Neuronal stem cell (in vitro differentiated cells): ENCODE measurements at places on chromosomes 12 and 14.
A peak's percentile ranks its signal among the peaks of the same experiment; 100 is the strongest.

- DNase-seq = peak; percentile 90
- no peak overlapping the region for H3K27ac ChIP-seq
- no peak overlapping the region for H3K4me3 ChIP-seq
- H3K36me3 ChIP-seq = no peaks in the 10 kb centered on the region
- H3K4me1 ChIP-seq = peaks cover 10% of the 10 kb centered on the region
These were observed 26.0 kb upstream of the SMUG1 start for GRCh38 chr12:54214553-54215406.

DNA sequence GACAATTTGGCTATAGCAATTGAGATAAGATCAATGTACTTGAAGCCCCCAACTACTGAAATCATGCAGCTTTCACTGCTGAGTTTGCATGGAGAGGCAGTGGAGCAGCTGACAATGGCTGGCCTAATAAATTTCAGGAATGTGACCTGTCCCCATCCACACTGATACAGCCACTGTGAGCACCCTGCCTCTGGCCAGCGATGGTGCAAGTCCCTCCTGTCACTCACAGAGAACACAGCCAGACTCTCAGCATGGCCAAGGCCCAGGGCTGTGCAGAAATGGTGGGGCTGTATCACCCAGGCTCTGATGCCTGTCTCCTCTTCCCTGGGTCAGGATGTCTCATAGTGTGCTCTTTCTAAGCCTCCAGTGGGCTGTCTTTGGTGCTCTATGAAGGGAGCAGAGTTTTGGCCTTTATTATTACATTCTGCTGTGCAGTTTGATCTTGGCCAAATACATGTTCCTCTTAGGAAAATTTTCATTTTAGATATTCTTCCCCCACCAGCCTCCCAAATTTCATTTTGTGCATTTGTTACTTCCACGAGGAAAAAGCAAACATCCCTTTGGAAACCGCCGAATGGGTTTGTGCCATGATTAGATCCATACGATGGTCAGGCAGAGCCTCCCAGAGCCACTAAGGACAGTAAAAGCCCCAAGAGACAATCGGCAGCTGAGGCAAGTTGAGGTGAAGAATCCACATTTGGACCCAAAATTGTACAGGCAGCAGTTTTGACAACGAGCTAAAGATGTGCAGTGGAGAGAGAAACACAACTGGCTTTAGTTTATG is 85.1 kb upstream of the WSCD2 start:
- H3K4me3 ChIP-seq = no peak overlapping the region
- no peak for DNase-seq
- H3K27me3 ChIP-seq = peaks cover 5% of the 10 kb centered on the region

- H3K4me1 ChIP-seq = no peaks in the 10 kb centered on the region
- DNase-seq = no peak
- H3K4me3 ChIP-seq = no peak overlapping the region
- H3K36me3 ChIP-seq = no peaks in the 10 kb centered on the region
These were observed 40.2 kb upstream of the APPL2 start for GRCh38 chr12:105275997-105276733.

- H3K27ac ChIP-seq = no peak overlapping the region
- H3K4me1 ChIP-seq = peaks cover 5% of the 10 kb centered on the region
- H3K4me3 ChIP-seq = no peak overlapping the region
- H3K36me3 ChIP-seq = no peaks in the 10 kb centered on the region
- peaks cover 68% of the 10 kb centered on the region for H3K27me3 ChIP-seq
These were observed 127.4 kb upstream of the PRMT8 start for GRCh38 chr12:3363608-3364007.

DNA sequence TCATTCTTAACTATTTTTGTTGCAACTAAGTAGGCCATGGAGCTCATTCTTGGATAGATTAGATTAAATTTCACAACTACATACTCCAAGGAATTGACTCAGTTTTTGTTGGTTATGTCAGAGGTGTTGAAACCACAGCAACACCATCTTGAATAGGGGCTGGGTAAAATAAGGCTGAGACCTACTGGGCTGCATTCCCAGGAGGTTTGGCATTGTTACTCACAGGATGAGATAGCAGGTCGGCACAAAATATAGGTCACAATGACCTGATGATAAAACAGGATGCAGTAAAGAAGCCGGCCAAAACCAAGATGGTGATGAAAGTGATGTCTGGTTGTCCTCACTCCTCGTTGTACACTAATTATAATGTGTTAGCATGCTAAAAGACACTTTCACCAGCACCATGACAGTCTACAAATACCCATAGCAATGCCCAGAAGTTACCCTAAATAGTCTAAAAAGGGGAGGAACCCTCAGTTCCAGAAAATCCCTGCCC is 20.9 kb downstream of the DMAC2L start:
- H3K4me3 ChIP-seq = no peak overlapping the region
- no peaks in the 10 kb centered on the region for H3K36me3 ChIP-seq
- H3K27me3 ChIP-seq = no peaks in the 10 kb centered on the region
- DNase-seq = no peak

DNA sequence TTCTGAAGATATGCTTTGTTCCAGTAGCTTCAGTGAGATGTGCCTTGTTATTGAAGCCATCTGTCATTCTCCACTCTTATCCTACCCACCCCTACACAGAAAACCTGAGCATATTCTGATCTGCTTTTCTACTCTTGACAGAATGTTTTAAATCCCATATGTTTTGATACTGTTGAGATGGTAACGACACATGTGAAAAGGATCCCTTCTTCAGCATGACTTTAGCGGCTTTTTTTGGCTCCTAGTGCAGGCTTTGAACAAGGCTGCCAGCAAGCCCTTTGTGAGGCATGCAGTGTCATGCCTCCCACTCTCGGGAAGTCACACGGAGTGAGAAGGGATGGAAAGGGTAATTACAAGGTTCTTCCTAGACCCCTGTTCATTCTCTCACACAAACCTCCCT is 228.8 kb upstream of the RGS6 start:
- peaks cover 49% of the 10 kb centered on the region for H3K36me3 ChIP-seq
- H3K27me3 ChIP-seq = no peaks in the 10 kb centered on the region
- H3K27ac ChIP-seq = peak overlapping the region; percentile 5
- DNase-seq = no peak
- H3K4me3 ChIP-seq = no peak overlapping the region

DNA sequence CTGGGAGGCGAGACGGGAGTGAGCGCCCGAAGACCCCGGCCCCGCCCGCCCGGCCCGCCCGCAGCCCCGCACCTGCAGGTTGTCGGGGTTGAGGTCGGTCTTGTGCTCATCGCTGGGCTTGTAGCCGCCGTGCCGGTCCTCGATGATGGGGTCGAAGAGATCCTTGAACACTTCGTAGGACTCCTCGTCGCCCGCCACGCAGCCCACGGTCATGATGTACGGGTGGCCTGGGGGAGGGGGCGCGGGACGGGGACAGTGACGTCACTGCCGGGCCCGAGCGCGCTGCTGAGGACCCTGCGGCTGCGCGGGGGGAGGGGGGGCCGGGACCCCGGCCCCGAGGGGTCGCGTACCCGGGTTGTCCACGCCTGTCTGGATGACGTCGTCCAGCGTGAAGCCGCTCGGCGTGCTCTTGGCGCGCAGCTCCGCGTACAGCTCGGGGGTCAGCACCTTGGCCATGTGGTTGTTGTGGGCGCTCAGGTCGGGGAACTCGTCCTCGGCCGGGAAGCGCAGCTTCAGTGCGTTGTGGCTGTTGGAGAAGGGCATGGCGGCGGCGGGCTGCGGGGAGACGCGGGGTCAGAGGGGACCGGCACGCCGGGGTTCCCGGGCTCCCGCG is 573 bp downstream of the CKB start:
- peaks cover 27% of the 10 kb centered on the region for H3K36me3 ChIP-seq
- peaks cover 18% of the 10 kb centered on the region for H3K27me3 ChIP-seq
- H3K4me1 ChIP-seq = peaks cover 57% of the 10 kb centered on the region
- DNase-seq = no peak
- H3K27ac ChIP-seq = no peak overlapping the region
- H3K4me3 ChIP-seq = peak overlapping the region; percentile 98

DNA sequence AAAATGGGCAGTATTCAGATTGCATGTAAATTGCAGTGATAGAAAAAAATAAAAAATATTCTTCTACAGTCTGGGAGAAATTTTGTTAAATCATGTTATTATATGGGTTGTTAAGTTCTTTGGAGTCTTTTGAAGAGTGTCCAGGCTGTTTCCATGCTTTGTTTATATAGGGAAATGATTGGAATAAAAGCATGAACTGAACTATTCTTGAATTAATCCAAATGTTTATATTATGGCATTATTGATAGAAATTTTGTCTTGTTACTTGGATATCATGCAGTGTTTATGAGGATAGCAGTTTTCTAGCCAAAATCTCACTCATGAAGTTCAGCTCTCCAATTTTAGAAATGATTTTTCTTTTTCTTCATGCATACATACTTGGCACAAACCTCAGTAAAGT is 108.2 kb upstream of the NAV3 start:
- H3K27me3 ChIP-seq = no peaks in the 10 kb centered on the region
- H3K4me3 ChIP-seq = no peak overlapping the region
- H3K36me3 ChIP-seq = no peaks in the 10 kb centered on the region
- no peak overlapping the region for H3K27ac ChIP-seq

GRCh38 chr12:103780093-103780440 is 61.0 kb downstream of the NT5DC3 start:
- no peak overlapping the region for H3K27ac ChIP-seq
- DNase-seq = no peak
- no peaks in the 10 kb centered on the region for H3K27me3 ChIP-seq
- peaks cover 73% of the 10 kb centered on the region for H3K36me3 ChIP-seq

DNA sequence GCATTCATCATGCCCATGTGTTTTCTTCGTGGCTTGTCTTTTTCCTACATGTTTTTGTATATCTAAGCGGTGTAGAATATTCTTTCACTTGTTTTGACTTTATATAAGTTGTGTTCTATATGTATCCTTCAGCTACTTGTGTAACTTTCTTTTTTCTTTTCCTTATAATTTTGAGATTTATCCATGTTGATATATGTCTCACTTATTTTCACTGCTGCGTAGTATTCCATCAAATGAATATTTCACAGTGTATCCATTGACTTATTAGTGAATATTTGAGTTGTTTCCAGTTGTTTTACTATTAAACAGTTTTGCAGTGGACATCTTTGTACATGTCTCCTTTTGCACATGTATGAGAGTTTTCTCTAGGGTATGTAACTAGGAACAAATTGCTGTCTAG is 43.9 kb downstream of the BORCS5 start:
- H3K27me3 ChIP-seq = no peaks in the 10 kb centered on the region
- no peaks in the 10 kb centered on the region for H3K36me3 ChIP-seq
- peaks cover 2% of the 10 kb centered on the region for H3K4me1 ChIP-seq
- no peak for DNase-seq

DNA sequence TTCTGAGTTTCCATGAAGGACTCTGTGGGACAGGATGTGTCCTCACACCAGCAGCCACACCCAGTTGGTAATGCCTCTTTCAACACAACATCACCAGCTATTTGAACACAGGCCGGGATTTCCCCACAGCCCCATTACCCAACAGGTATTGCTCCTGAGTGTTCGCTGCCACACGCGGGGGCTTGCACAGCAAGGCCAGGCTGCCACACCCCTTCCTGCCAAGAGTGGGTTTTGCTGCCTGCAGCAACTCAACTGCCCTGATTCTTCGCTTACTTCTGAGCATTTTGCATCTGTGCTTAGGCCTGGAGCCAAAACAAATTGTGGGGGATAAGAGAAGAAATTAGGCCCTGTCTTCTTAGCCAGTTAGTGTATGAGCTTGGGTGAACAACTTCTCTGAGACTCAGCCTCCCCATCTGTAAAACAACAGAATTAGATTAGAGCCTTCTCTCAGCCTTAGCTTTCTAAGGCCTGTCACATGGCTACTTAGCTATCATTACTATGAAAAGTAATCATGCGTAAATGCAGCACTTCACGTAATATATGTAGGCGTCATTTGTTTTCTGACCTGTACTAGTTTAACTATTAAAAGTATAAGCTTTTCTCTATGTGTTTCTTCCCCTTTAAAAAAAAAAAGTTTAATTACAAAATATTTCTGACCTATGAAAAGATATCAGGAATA is 20.0 kb downstream of the CKAP4 start:
- H3K4me1 ChIP-seq = peaks cover 9% of the 10 kb centered on the region
- no peak overlapping the region for H3K27ac ChIP-seq
- no peak for DNase-seq
- H3K4me3 ChIP-seq = no peak overlapping the region
- no peaks in the 10 kb centered on the region for H3K27me3 ChIP-seq

- no peaks in the 10 kb centered on the region for H3K27me3 ChIP-seq
- peaks cover 4% of the 10 kb centered on the region for H3K4me1 ChIP-seq
- H3K4me3 ChIP-seq = no peak overlapping the region
These were observed 49.7 kb downstream of the PSMA6 start for GRCh38 chr14:35341751-35342488.
